Stimulated activated CD8-positive, alpha-beta memory T cell treated with anti-CD3 and anti-CD28 coated beads, Interleukin-12 subunit alpha, Interleukin-12 subunit beta, amount 100 ng/mL, for 1 hour (primary cell): ENCODE measurements at places on chromosomes 16 and 17.
A peak's percentile ranks its signal among the peaks of the same experiment; 100 is the strongest.

DNA sequence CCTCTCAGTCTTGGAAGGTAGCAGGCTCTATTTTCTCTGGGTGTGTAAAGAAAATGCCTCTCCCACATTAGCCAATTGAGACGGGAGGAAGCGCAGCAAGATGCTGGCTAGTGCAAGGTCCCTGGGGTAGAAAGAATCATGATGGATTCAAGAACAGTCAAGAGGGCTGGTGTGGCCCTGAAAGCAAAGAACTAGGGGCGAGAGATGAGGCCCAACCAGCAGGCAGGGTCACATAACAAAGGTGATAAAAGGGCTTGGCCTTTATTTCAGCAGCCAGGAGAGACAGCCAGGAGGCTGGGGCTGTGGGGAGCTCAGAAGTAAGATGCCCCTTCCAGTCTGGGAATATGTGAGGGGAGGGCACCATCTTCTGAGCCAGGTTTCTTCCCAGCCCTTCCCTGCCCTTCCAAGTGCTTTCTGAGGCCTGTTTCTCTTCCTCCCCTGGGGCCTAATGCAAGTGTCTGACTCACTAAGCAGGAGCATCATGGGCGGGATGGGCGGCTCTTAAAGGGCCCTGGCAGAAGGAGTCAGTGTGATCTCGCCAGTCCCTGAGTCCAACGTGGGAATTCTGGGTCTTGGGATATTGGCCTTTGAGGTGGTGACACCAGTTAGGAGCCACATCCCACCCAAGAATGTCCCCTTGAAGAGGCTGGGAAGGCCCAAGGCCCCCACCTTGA lies 3.9 kb upstream of the NLRC5 start:
- DNase-seq, result no peak

- no peak for DNase-seq
Observed at GRCh38 chr16:50279504-50279865, 13.1 kb downstream of the ADCY7 start.

DNA sequence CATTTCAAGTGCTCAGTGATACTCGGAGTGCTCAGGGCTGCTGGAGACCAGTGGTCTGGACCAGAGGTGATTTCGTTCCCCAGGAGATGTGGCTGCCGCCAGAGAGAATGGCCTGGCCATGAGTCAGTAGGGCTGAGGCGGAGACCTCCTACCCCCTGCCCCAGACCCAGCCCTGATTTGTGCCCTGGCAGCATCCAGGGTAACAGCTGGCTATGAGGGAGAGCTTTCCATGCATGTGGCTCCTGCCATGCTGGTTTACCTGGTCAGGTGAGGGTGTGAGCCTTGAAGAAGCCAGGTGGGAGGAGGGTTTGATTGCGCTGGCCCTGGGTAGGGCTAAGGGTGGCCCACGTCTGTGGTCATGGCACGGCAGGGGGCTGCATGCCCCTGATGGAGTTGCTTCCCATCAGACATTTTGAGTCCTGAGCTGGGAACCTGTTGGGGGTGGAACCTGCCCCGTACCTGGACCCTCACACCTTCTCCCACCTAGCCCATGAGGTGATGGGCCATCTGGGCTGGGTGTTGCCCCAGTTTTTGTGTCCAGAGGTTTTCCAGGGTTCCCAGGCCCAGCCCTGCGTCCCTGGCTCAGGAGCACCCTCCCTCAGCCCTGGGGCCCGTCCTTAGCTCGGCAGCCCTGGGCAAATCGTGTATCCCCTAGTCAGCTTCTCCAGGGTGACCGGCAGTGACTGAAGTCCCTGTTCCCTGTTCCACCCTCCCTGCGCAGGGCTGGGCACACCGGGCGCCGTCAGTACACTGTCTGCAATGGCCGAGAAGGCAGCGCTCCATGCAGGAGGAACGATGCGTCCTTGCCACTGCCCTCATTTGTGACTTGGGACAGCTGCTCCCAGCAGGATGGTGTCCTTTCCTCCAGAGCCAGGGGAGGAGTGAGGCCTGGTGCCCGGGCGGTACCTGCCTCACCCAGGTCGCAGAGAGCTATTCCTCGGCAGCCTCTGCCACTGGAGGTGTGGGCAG lies 9.0 kb upstream of the CSNK1D start:
- DNase-seq, result no peak

GRCh38 chr17:74720506-74720905 lies 7.8 kb upstream of the CD300LF start:
- no peak for DNase-seq

DNA sequence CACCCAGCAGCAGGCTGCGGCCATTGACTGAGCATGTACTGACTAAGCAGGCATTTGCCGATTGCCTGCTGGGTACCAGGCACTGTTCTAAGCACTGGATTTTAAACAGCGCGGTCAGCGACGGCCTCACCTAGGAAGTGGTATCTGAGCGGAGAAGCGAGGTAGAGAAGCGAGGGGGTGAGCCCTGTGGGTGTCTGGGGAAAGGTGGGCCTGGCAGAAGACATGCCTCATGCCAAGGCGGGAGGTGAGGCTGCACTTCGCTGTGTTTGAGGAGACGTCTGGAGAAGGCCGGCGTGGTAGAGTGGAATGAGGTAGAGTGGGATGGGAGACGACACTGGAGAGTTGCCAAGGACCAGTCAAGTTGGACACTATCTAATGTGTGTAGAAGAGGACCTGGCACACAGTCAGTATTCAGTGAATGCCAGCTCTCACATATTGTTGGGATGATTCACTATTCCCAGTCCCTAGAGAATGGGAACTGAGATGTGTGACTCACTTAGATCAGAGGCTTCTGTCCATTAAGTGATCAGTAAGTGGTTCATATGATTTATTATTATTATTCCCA lies 14.4 kb downstream of the SYCE1L start:
- DNase-seq, result no peak

GRCh38 chr16:2341456-2342447 lies 1.2 kb upstream of the ABCA3 start:
- DNase-seq, result no peak

- no peak for DNase-seq
Observed at GRCh38 chr17:61806081-61806828, 57.1 kb downstream of the BRIP1 start.

DNA sequence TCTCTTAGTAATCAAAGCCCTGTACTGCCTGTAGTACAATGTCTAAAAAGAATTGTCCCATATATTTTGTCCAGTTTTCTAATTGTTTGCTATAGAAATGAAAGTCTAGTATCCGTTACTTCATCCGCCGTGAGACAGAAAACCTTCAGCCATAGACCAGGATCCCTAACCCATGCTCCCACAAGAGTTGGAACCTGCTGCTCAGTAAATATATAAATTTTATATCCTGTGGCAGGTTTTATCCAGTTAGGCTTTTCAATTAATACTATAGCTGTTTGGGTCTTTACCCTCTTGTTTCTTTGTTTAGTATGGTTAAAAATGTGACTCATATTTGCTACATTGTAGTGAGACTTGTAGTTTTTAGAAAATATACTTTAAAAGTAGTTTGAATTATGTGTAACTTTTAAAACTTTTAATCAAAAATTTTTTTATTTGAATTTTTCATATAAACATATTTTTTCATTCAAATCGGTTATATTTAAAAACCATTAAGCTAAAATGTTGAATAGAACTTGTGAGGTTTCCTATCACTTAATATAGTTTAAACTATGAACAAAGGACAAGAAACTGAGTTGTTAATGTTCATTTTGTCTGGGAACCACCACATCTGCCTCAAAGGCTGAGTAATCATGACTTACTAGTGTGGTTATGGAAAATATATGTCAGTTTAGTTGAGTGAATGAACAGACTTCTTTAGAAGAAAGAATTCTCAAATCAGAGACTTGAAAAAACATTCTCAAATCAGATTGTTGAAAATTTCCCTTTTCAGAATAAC lies 54.8 kb downstream of the VMP1 start:
- DNase-seq, result no peak

- DNase-seq, result no peak
Observed at GRCh38 chr16:4833584-4833983, 13.5 kb downstream of the GLYR1 start.

- no peak for DNase-seq
Observed at GRCh38 chr17:81384929-81385319, 10.3 kb upstream of the BAHCC1 start.

- no peak for DNase-seq
Observed at GRCh38 chr16:66846266-66846665, 2.1 kb downstream of the CA7 start.

- DNase-seq, result no peak
Observed at GRCh38 chr17:61442878-61443474, 9.2 kb upstream of the TBX4 start.

DNA sequence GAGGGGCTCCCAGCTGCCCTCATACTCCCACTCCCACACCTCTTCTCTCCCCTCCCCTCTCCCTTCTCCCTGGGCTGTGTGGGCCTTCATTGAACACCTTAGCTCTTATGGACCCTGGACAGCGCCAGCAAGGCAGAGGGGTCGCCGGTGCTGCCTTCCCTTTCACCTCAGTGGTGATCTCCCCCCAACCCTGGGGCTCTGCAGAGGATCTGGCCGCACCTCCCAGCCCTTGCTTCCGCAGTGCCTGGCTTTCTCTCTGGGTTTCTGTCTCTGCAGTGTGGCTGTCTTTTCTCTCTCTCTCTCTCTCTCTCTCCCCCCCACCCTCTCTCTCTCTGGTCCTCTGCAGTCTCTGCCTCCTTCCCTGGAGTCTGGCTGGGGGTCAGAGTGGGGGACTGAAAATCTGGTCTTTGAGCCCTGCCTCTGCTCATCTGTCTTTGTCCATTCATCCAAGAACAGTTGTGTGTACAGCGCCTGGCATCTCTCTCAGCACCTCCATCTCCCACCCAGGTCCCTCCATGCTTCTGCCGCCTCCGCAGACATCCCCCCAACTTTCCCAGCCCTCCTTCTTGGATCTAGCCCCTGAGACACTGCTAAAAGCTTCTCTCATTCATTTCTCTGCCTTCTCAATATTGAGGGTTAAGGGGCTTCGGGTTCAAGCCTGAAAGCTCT lies 1.1 kb downstream of the SEZ6L2 start:
- DNase-seq, result no peak

GRCh38 chr17:30717291-30718098 lies 107.0 kb downstream of the CRLF3 start:
- no peak for DNase-seq

- no peak for DNase-seq
Observed at GRCh38 chr16:55567382-55567781, 898 bp downstream of the CAPNS2 start.

GRCh38 chr16:74931445-74931844 lies 53.5 kb downstream of the WDR59 start:
- no peak for DNase-seq

DNA sequence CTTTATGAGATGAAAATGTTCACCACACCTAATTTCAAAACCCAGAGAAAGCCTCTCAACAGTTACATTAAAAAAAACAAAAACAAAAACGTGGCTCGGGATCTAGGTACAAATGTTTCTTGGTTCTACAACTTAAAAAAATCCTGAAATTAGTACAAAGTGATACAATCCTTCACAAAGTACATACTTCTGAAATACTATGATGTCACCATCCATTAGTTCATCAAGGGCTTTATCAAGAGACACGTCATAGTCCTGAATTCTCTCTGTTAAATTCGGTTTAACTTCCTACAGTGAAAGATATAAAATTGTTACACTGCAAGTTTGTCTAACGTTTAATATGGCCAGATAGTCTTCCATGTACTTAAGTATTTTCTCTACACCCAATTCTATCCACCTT lies 18.2 kb downstream of the LITAFD start:
- no peak for DNase-seq

- no peak for DNase-seq
Observed at GRCh38 chr17:57604771-57605674, 140.1 kb downstream of the CCDC182 start.

- DNase-seq, result no peak
Observed at GRCh38 chr17:76432712-76433336, 20.1 kb downstream of the UBE2O start.

DNA sequence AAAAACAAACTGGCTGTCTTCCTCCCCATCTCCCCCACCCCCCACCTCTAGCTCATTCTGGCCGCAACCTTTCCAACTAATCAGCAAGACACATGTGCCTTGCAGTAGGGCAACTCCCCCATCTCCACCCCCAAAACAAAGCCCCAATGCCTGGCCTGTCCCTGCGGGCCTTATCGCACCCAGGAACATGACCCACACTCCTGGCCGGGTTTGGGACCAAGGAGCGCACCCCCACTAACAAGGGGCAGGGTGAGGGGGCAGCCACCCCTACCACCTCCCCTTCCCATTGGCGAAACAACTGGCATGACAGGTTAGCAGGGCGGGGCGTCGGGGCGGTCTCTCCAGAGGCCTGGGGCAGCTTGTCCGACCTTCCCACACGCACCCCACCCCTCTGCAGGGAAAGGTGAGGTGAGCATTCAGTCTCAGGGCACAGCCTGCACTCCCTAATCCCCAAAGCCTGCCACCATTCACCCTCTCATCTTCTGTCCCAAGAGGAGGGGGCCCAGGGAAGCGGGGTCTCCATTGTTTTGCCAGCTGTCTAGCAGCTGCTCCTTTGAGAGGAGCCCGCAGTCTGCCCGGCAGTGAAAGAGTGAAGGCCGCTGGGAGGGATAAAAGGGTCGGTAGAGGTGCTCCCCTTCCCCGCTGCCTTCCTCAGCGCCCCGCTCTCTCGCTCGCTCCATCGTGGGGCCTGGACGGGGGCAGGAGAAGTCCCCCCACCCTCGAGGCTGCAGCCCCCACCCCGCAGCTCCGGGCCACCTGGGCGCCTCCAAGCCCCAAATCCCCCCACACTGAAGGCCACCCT lies 765 bp downstream of the MYO18A start:
- DNase-seq, result no peak

- peak; percentile 57 for DNase-seq
Observed at GRCh38 chr16:10918294-10919002, 23.8 kb downstream of the DEXI start.

DNA sequence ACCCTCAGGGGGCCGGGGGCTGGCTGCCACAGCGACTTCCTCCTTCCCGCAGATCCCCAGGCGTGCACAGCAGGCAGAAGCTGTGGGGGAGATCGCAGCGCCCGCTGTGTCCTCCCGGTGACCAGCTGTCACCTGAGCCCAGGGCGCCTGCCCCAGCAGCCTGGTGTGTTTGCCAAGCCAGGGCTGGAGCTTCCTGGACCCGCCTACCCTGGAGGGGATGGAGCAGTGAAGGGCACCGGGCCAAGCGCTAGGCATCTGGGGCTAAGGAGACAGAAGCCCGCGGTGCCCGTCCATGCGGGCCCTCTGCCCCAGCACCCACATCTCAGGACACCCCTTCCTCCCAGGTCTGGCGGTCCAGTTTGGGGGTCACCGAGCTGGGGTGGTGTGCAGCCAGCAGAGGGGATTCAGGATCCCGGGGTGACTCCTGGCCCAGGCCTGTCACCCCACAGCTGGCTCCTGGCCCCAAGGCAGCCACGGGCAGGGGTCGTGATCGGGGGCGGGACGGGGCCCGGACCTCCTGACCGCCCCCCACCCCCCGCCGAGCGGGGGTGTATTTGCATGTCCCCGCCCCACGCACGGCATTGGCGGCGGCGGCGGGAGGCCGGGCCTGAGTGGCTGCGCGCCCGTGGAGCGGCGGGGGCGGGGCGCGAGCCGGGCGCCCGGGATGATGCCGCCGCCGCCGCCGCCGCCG lies at the start of gene RAB26:
TSS of gene RAB26 (plus strand) at position 645 of the 691 bp plus-strand sequence. CDS start 159 bp downstream, outside the sequence.
- DNase-seq, result no peak

GRCh38 chr17:78458736-78459335 lies 80.4 kb downstream of the PGS1 start:
- no peak for DNase-seq
